Stomach (tissue), 19 donors: ENCODE measurements at places on chromosomes 1 and 21. TPM values are rescaled to one million over a fixed set of nuclear protein-coding genes. Genes with fewer than 3 reads are reported as not detected.

Gene PKP1
- 0.43 TPM for total RNA-seq

Gene SMCP
- not detected for total RNA-seq

Gene RHBG
- not detected for total RNA-seq

Gene HLX
- total RNA-seq, result 38.5 TPM

Gene ST6GALNAC5
- total RNA-seq, result 19.6 TPM

Gene ATP5IF1
- 290 TPM for total RNA-seq

Gene NGF
- 3.1 TPM for total RNA-seq

Gene NBPF4
- not detected for total RNA-seq

Gene ANGPTL7
- total RNA-seq, result not detected

Gene MR1
- total RNA-seq, result 11.4 TPM
